ENCODE measurements at places on chromosomes 11 and 22.

DNA sequence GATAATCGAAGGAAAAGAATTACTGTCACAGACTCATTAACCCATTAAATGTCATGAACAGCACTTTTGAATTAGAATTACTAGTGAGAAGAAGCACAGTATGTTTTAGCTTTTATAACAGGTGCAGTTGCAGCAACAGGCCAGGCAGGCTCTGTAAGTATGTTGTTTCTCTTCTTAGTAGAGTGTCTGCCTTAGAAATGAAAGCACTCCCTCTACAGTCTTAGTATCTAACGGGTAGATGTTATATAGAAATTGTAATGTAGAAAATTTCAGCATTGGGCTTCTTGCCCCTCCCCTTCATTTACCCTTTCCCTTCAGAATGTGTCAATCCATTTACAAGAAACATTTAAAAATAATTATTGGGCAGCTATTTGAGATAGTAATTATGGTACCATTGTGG is 87.4 kb downstream of the HIPK3 start:
- H3K27ac ChIP-seq, result no peak overlapping the region
- no peak for DNase-seq
- no peaks in the 10 kb centered on the region for H3K4me1 ChIP-seq
- peaks cover 25% of the 10 kb centered on the region for H3K36me3 ChIP-seq
- H3K4me3 ChIP-seq, result no peak overlapping the region
- H3K27me3 ChIP-seq, result no peaks in the 10 kb centered on the region

GRCh38 chr11:126310200-126310991 is 6.5 kb downstream of the DCPS start:
- DNase-seq, result no peak
- peaks cover 44% of the 10 kb centered on the region for H3K4me1 ChIP-seq
- H3K27ac ChIP-seq, result no peak overlapping the region
- H3K4me3 ChIP-seq, result no peak overlapping the region
- H3K36me3 ChIP-seq, result peaks cover 16% of the 10 kb centered on the region
- no peaks in the 10 kb centered on the region for H3K27me3 ChIP-seq

DNA sequence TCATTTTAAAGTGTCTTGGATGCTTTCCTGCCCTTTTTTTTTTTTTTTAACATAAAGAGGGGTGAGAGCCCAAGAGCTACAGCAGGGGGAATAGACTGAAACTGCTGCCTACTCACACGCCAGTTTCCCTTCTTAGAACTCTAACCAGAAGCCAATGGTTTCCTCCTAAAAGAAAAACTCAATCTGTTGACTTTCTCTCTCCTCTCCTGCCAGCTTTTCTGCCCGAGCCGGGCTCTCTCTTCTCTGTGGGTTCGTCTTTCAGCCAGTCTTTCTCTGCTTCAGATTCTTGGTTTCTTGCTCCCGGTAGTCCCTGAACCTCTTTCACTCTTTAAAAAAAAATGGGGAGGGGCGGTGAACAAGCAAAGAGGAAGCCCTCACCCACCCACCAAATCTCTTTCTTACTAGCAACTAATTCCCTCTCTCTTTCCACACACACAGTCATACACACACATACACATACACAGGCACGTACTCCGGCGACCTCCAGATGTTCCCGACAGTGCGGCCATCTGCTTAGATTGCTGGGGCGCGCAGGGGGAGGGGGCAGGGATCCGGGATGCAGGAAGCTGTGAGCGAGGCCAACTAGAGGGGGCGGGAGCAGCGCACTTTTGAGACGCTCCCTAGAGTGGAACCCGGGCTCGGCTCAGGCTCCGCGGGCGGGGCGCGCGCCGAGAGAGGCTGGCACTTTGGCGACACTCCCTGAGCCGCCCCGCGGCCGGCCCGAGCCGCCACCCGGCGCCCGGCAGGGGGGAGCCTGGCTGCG is 444 bp upstream of the TSKU start:
- DNase-seq, result no peak
- H3K4me3 ChIP-seq, result peak overlapping the region; percentile 57
- peaks cover 6% of the 10 kb centered on the region for H3K27me3 ChIP-seq
- H3K27ac ChIP-seq, result no peak overlapping the region
- peaks cover 3% of the 10 kb centered on the region for H3K4me1 ChIP-seq

DNA sequence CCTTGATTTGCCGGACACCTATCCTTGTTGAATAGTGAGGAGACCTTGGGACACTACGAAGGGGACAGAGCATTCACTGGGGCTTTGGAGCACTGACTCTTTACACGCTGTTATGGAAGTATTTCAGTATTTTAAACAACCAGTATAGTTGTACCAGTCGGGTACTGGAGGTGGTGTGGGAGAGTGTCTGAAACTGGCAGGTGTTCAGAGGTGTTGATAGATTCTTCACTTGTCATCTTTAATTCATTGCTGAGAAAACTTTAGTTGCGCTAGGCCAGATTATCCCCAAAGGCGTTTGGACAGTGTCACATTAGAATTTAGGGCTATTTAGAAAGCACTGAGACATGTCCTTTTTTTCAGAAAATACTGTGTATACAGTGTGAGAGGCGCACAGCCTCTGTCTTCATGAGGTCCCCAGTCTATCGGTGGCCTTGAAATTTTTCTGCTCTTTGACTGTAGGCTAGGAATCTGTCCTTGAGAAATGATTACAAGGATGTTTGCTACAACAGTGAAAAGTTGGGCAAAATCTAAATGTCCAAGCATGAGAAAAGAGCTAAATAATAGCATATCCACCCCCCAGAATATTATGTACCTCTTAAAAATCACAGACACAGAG is 69.7 kb downstream of the TEAD1 start:
- no peak overlapping the region for H3K4me3 ChIP-seq
- no peaks in the 10 kb centered on the region for H3K27me3 ChIP-seq
- DNase-seq, result no peak
- no peaks in the 10 kb centered on the region for H3K4me1 ChIP-seq

DNA sequence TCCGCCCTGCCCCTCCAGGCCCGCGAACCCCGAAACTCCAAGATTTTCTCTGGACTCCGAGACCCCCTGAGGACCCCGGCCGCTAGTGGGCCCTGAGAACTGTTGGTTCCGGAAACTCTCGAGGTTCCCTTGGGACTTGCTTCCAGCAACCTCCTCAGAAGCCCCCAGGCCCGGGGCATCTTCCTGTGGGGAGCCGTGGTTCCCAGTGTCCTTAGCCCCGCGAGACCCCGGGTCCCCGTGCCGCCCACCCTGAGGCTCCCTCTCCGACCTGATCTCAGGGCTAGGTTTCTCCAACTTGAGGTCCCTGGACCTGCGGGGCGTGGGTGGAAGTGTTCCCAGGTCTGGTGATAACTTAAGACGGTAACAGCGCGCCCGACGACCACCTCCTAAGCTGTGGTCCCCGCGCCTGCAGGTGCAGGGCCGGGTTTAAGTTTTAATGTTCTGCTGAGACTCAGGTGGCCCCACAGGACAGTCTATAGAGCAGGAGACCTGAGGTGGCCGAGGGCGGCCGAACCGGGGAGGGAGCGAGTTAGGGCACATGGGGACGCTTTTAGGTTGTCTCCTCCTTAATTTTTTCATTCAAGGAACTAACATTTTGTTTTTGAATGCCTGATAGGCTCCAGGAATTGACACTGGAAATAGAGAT is 720 bp downstream of the FAM118A start:
- peaks cover 25% of the 10 kb centered on the region for H3K4me1 ChIP-seq
- H3K27ac ChIP-seq, result peak overlapping the region; percentile 63
- no peaks in the 10 kb centered on the region for H3K36me3 ChIP-seq
- DNase-seq, result no peak
- peak overlapping the region; percentile 96 for H3K4me3 ChIP-seq

DNA sequence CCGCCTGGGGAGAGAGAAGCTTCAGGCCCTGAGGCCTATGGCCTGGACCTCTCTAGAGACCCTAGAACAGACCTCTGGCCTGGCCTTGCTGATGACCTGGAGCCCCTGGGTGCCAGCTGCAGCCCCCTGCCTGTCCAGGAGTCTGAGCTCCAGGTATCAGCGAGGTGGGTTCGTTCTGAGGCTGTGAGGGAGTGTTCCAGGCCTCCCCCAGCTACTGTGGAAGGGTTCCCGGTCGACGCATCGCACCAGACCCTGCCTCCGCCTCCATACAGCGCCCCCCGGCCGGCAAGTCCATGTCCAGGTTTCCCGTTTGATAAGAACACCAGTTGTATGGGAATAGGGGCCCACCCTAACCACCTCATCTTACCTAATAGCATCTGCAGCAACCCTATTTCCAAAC is 111.1 kb downstream of the KCNQ1 start:
- no peak overlapping the region for H3K4me3 ChIP-seq
- no peak overlapping the region for H3K27ac ChIP-seq
- no peak for DNase-seq
- no peaks in the 10 kb centered on the region for H3K36me3 ChIP-seq
- H3K27me3 ChIP-seq, result no peaks in the 10 kb centered on the region

- peaks cover 2% of the 10 kb centered on the region for H3K27me3 ChIP-seq
- no peak overlapping the region for H3K4me3 ChIP-seq
- H3K27ac ChIP-seq, result no peak overlapping the region
These were observed 15.9 kb downstream of the MRGPRG start for GRCh38 chr11:3202759-3203158.

GRCh38 chr22:19419464-19420178 is 11.9 kb downstream of the HIRA start:
- peak; percentile 55 for DNase-seq
- H3K27ac ChIP-seq, result peak overlapping the region; percentile 72
- H3K4me3 ChIP-seq, result no peak overlapping the region
- peaks cover 11% of the 10 kb centered on the region for H3K4me1 ChIP-seq
- no peaks in the 10 kb centered on the region for H3K27me3 ChIP-seq

- H3K4me3 ChIP-seq, result no peak overlapping the region
- H3K27ac ChIP-seq, result no peak overlapping the region
- H3K4me1 ChIP-seq, result peaks cover under 1% of the 10 kb centered on the region
- no peak for DNase-seq
- H3K27me3 ChIP-seq, result no peaks in the 10 kb centered on the region
These were observed 82.1 kb upstream of the MTMR2 start for GRCh38 chr11:96006037-96006436.

DNA sequence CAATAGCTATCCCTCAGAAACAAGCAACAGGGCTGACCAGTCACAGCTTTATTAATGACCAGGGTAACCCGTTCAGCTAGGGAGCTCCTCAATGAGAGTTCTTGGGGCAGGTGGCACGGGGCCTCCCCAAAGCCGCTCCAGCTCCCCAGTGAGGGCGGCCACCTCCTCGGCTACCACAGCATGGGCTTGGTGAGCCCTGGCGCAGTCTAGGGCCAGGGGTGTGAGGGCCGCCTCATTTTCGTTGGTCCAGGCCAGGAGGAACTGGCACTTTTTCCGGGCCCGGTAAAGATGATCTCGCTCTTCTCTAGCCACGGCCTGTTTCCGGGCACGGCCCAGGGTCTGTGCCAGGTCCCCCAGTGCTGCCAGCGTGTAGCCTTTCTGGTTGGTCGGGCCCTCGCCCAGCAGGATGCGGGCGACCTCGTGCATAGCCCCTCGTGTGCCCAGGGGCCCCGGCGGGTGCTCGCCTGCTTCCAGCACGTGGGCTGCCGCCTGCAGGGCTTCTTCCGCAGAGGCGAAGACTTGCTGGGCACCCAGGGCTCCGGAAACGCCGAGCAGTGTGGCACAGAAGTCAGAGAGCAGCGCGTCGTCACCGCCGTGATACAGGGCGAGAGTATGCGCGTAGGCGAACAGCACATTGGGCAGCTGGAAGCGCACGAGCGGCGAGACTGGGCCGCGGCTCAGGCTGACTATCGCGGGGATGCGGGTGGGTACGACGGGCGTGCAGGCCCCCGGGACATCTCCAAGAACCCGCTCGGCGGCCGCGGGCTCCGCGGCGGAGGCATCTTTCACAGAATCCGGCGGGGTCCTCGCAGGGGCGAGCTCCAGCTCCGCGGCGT is 913 bp downstream of the ZNHIT2 start:
- no peak for DNase-seq
- H3K27ac ChIP-seq, result peak overlapping the region; percentile 68
- H3K36me3 ChIP-seq, result peaks cover 19% of the 10 kb centered on the region
- peak overlapping the region; percentile 76 for H3K4me3 ChIP-seq
- no peaks in the 10 kb centered on the region for H3K27me3 ChIP-seq

- H3K4me3 ChIP-seq, result no peak overlapping the region
- no peak overlapping the region for H3K27ac ChIP-seq
- H3K4me1 ChIP-seq, result no peaks in the 10 kb centered on the region
- no peaks in the 10 kb centered on the region for H3K27me3 ChIP-seq
These were observed 6.7 kb downstream of the DDI1 start for GRCh38 chr11:104043142-104043541.

GRCh38 chr11:4467811-4468606 is 14.4 kb upstream of the OR52K1 start:
- no peak overlapping the region for H3K4me3 ChIP-seq
- no peaks in the 10 kb centered on the region for H3K36me3 ChIP-seq
- DNase-seq, result no peak
- no peak overlapping the region for H3K27ac ChIP-seq
- no peaks in the 10 kb centered on the region for H3K27me3 ChIP-seq
- no peaks in the 10 kb centered on the region for H3K4me1 ChIP-seq

- H3K4me3 ChIP-seq, result no peak overlapping the region
- H3K27ac ChIP-seq, result no peak overlapping the region
- H3K4me1 ChIP-seq, result peaks cover 5% of the 10 kb centered on the region
- H3K27me3 ChIP-seq, result no peaks in the 10 kb centered on the region
- no peak for DNase-seq
These were observed 569 bp upstream of the YPEL1 start for GRCh38 chr22:21736084-21736642.

- H3K27me3 ChIP-seq, result peaks cover 7% of the 10 kb centered on the region
- H3K4me1 ChIP-seq, result no peaks in the 10 kb centered on the region
- H3K4me3 ChIP-seq, result no peak overlapping the region
- no peaks in the 10 kb centered on the region for H3K36me3 ChIP-seq
These were observed 527 bp downstream of the CARD10 start for GRCh38 chr22:37518509-37519267.

DNA sequence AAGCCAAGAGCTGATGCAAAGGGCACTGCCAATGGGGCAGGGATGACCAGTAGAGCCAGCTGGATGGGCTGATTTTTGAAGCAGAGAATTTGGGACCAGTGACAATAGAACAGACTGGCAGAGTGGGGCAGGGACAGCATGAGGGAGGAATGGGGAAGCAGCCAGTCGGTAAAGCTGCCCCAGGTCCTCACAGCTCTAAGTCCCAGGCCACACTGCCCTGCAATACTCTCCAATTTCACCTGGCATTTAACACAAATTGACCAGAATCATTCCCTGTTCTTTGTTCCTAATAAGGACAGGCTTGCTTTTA is 186.9 kb downstream of the CTTN start:
- no peak overlapping the region for H3K4me3 ChIP-seq
- H3K27me3 ChIP-seq, result no peaks in the 10 kb centered on the region
- H3K27ac ChIP-seq, result no peak overlapping the region
- no peaks in the 10 kb centered on the region for H3K36me3 ChIP-seq
- no peak for DNase-seq
- H3K4me1 ChIP-seq, result no peaks in the 10 kb centered on the region
